ENCODE measurements at places on chromosomes 5 and 9.
A peak's percentile ranks its signal among the peaks of the same experiment; 100 is the strongest.

GRCh38 chr5:158841481-158842276 lies 258.0 kb downstream of the EBF1 start:
- no peak for DNase-seq

DNA sequence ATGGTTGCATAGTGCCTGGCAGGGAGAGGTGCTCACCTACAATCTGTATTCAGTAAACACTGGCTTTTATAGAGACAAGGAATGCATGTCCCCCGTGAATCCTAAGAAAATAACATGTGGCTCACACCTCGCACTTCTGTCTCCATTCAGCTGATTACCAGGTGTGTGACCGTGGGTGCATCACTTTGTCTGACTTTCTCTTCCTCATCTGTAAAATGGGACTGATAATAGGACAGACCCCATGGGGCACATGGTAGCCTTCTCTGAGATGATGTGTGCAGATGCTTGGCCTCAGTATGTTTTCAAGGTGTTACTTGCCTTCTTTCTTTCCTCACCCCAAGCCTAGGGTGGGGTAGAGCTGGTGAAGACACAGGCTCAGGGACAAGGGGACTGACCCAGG lies 6.3 kb downstream of the CXXC5 start:
- DNase-seq, result no peak

GRCh38 chr5:98414938-98415337 lies 358.5 kb upstream of the RGMB start:
- no peak for DNase-seq

- DNase-seq, result no peak
These were observed 11.9 kb downstream of the SIL1 start for GRCh38 chr5:139186261-139186660.

GRCh38 chr5:121188849-121189248 lies 662.8 kb upstream of the FTMT start:
- DNase-seq, result no peak

DNA sequence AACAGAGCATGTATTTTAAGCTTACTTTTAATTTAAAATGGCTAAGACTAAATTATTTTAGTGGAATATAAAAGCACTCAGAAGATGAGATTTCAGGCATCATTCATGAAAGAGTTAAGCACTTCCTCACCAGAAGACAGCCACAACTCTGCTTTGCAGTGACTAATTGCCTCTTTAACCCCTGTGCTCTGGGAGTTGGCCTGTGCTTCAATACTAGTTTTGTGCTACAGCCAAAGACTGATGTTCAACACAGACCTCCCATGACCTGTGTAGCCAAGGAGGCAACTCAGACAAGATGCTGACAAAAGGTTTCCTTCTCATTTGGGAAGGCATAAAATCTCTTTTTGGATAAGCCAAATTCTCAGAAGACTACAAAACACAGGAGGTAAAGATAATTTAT lies 353.5 kb downstream of the FBXL17 start:
- DNase-seq, result no peak

GRCh38 chr9:118059484-118060278 lies 355.5 kb downstream of the TLR4 start:
- DNase-seq, result no peak

GRCh38 chr9:121098567-121099198 lies 23.9 kb downstream of the CNTRL start:
- DNase-seq, result no peak

- no peak for DNase-seq
These were observed 3.3 kb downstream of the TMEM174 start for GRCh38 chr5:73176250-73176649.

GRCh38 chr9:71819115-71819739 lies 50.9 kb upstream of the CEMIP2 start:
- peak; percentile 47 for DNase-seq

GRCh38 chr9:21443849-21444625 lies 3.8 kb downstream of the IFNA1 start:
- DNase-seq, result no peak

DNA sequence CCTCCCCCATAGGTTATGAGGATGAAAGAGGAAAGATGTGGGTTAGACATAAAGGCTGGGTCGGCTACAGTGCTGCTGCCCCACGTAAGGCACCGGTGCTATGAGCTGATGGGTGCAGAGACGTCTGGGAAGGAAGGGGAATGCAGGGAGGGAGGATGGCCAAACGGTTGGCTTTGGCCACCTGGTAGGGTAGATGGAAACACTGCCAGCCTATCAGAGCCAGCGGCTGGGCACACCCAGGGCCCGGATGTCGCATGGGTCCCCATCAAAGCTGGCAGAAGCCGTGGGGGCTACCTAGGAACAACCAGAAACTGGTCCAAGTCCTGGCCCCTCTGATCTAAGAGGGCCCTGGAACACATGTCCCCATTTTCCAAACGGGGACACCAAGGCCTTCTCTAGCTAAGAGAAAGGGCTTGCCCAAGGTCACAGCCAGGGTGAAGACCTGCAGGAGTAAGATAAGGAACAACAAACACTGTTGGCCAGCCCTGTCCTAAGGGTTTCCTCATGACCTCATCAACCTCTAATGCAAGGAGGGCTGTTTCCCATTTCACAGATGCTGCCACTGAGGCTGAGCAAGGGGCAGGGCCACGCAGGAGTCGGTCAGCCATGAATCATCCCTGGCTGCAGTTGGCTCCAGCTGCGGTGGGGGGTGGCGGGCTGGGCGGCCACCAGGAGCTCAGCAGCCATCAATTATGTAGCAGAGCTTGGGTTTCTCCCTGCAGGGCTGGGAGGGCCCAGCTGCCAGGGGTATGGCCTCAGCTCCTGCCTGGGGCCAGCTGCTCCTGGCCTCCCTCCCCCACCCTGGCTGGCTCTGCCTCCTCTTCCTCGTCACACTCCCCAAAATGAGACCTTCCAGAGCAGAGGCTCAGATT lies 4.9 kb downstream of the SH3GLB2 start:
- peak; percentile 91 for DNase-seq

DNA sequence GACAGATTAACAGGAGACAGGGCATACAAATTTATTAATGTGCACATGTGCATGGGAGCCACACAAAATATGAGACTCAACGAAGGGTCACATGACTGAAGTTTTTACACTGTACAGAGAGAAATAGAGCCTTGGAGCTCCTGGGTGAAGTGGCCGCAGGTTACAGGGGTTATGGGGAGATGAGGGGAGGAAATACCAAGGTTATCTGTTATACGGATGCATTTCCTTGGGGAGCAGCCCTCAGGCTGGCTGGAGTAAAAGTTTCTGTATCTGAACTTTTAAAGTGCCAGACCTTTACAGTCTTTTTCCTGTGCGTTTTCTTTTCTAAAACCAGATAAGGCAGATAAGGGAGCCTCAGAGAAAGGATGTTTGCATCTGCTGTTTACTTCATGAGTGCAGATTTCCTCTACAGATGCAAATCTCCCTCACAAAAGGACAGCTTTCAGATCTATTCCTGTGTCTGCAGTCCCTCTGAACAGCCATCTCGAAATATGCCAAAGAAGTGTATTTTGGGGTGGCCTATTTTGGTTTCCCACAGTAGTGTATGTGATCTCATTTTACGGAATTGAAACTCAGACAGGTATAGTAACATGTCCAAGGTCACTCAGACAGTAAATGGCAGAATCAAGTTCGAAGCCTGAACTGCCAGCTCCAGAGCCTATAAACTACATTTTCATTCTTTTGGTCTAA lies 139.3 kb upstream of the FBXL17 start:
- no peak for DNase-seq

GRCh38 chr9:17863213-17863883 lies 284.5 kb downstream of the SH3GL2 start:
- DNase-seq, result no peak

DNA sequence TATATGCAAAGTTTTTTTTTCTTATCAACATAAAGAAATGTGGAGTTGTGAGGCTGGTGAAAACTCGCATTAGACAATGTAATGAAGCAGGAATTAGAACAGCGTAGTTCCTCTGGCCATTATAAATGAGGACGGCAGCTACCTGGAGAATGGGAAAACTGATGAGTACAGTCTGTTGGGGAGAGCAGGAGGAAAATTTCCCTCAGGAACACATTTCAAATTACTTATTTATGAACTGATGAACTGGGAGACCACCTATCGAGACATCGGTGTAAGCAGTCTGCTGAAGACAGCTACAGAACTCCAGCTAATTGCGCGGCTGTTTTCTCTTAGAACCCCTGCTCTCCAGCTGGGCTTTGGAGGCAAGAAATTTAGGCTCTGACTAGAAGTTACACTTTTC lies 343.9 kb upstream of the CLINT1 start:
- DNase-seq, result no peak

GRCh38 chr9:137984005-137984404 lies 106.4 kb downstream of the CACNA1B start:
- no peak for DNase-seq

- no peak for DNase-seq
These were observed 121.1 kb downstream of the BOD1 start for GRCh38 chr5:173495225-173495904.

DNA sequence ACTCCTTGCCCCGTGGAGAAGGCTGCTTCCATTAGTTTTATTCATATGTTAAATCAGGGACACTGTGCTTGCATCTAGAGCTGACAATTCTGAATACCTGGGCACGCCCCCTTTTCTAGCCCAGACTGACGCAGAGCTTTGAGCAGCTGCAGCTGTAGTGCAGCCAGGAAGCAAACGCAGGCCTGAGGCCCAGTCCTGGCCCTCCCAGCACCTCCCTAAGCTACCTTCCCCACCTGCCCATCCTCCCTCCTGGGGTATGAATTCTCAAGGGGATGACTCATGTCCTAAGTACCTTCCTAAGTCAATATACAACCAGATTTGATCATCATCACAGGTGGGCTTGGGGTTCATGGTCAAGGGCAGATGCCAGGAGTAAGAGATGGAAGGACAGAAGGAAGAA lies 3.5 kb downstream of the PHF19 start:
- no peak for DNase-seq

DNA sequence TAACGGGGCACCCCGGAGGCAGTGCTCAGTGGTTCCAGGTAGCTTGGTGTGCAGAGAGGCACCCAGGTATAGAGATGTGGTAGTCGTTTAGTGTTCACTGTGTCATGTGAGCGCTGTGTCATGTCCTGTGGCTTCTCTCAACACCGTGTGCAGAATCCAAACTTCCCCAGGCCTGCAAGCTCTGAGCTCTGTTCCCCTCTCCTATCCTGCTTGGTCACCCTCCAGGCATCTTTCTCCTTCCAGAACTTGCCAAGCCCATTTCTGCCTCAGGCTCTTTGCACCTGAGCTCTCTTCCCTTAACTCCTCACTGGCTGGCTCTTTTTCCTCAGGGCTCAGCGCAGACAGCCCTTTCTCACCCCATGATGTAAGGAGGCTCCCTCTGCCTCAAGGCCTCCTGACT lies 64.8 kb downstream of the CARTPT start:
- no peak for DNase-seq

- DNase-seq, result peak; percentile 74
These were observed 16.2 kb downstream of the ATPSCKMT start for GRCh38 chr5:10233505-10233904.

- DNase-seq, result no peak
These were observed 760.2 kb downstream of the TAF11L14 start for GRCh38 chr5:18394443-18394804.

- DNase-seq, result no peak
These were observed 6.6 kb downstream of the FBXW11 start for GRCh38 chr5:171999877-172000276.

GRCh38 chr9:18208166-18209059 lies 265.5 kb upstream of the ADAMTSL1 start:
- DNase-seq, result peak; percentile 52

DNA sequence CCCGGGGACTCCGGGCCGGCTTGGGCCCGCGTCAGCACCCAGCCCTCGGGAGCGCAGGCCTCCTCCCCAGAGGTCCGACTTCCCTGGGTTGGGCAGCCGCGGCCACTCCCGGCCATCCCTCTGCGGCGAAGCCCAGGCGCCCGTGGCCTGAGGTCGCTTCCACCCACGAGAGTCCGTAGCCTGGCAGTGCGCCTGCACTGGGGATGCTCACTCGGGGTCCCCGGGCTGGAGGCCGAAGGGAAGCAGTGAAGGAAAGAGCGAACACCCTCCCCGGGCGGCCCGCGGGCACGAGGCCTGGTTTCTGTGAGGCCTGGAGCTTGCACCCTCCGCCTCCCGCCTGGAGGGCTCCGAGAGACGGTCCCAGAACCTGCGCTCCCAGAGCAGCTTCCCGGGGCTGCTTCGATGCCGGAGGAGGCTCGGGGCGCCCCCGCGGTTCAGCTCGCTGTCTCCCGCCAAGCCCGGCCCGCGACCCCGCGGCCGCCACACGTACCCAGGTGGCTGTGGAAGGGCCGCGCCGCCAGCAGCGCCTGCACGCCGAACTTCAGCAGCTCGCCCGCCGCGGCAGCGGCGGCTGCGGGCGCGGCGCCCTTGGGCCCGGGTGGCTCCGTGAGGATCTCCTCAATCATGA lies 607 bp downstream of the BARX1 start:
- DNase-seq, result no peak

- no peak for DNase-seq
These were observed 294.3 kb downstream of the TLE1 start for GRCh38 chr9:81394881-81395675.

DNA sequence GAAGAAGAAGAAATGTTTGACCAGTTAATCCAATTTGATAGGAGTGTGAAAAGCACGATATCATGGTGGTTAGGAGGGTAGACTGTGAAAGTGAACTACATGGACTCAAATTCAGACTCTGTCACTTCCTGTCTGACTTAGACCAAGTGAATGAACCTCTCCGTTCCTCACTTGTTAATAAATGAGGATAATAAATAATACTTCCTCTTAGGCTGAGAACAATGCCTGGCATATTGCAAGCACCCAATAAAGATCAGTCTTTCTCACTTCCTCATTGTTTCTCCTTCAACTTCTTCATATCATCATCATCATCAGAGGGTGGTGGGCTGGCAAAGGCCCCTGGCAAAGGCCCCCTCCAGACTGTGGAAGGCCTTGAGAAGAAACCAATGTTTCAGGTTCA lies 148.7 kb downstream of the CDK5RAP2 start:
- DNase-seq, result no peak

DNA sequence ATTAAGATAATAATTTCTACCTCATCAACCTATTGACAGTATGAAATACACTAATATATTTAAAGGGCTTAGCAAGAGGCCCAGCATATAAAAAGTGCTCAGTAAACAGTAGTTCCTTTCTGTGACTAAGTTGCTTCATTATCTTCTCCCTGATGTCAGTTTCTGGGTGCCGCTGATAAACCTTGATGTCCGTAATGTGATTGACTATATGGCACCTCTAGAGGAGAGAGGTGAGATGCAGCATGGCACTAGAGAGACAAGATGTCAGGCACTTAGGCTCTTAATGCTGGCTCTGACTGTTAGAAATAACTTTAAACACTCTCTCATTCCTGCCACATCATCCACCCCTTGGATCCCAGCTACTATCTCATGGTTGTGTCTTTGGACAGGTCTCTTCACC lies 455.9 kb upstream of the KLF4 start:
- no peak for DNase-seq

- DNase-seq, result no peak
These were observed 57.5 kb downstream of the PSAT1 start for GRCh38 chr9:78354324-78354973.

GRCh38 chr9:98550206-98550820 lies 158.4 kb downstream of the GABBR2 start:
- DNase-seq, result no peak

GRCh38 chr9:90848866-90849265 lies 47.2 kb downstream of the SYK start:
- DNase-seq, result no peak
